ENCODE measurements at places on chromosomes 5 and 9.

- no peak for DNase-seq
Observed at GRCh38 chr9:76818271-76818670, 54.0 kb downstream of the PCA3 start.

- no peak for DNase-seq
Observed at GRCh38 chr5:112253478-112254250, 165.4 kb downstream of the EPB41L4A start.

DNA sequence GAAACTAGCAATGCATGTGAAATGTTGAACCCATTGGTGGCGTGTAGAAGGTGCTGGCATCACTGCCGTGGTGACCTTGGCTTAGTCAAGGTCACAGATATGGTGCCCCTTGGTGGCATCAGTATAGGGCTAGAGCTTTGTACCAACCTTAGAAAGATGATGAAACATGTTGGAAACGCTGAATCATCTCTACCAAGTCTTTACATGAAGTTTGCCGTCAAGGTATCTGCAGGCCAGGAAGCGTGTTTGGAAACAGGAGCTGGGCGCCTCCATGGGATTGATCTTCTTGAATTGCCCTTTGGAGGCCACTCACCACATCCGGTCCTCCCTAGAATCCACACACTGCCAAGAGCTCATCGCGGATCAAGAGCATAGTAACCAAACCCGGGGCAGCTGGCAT lies 16.9 kb upstream of the BOD1 start:
- no peak for DNase-seq

GRCh38 chr5:78286290-78286689 lies 8.2 kb downstream of the AP3B1 start:
- peak; percentile 38 for DNase-seq

- DNase-seq = no peak
Observed at GRCh38 chr9:18346745-18347144, 127.2 kb upstream of the ADAMTSL1 start.

DNA sequence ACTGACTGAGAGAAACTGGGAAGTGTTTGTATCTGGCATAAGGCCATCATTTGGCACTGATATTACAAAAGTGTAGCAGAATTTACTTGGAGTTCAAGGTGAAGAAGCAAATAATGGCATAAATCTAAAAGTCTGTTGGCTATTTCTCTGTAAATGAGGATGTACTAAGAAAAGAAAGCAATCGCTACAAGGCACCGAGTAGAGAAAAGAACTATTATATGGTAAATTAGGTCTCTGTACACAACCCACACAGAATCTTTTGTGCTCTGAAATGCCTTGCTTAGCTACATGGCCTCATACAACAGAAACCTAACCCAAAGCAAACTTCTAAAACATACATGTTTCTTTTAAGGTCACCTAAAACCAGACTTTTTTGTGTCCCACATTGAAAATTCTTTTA lies 290.1 kb upstream of the WWC1 start:
- DNase-seq = no peak

DNA sequence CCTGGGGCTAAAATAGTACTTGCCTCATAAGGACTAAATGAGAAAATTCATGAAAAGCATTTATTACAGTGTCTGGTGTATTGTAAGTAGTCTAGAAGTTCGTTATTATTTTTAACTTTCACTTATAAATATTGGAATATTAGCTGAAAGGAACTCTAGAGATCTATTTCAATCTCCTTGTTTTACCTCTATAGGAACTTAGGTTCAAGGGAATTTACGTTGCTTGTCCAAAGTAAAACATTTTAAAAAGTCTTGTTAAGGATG lies 55.5 kb downstream of the GARNL3 start:
- DNase-seq = no peak

GRCh38 chr5:56561-57290 lies 35.2 kb upstream of the PLEKHG4B start:
- no peak for DNase-seq

- no peak for DNase-seq
Observed at GRCh38 chr9:19788614-19789271, at the start of gene SLC24A2. Gene SLC24A2 (minus strand): TSS chr9:19789037.

- no peak for DNase-seq
Observed at GRCh38 chr5:172887692-172888091, 53.6 kb downstream of the ERGIC1 start.

- DNase-seq = no peak
Observed at GRCh38 chr9:9112001-9112720, 1312.6 kb upstream of the DMAC1 start.

DNA sequence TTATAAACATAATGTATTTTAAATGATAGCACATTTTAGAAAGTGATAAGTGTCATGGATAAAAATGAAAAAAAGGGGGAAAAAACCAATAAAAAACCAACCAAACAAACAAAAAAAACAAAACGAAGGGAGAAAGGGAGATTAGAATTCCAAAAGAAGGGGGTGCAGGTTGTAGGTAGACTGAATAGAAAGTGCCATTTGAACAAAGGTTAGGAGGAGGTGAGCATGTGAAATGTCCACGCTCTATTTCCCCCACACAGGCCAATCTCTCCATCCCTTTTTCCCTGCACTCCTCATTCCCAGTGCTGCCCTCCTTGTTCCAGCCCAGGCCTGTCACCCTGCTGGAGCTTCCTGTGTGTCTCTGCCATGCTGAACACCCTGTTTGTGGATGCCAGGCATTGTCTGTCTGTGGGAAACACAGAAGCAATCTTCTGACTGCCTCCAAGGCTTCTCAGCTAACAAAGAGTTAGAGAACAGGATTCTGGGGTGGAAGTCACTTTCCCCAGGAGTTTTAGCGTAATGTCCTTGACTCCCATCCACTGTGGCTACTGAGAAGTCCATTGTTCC lies 138.8 kb downstream of the ADAMTS16 start:
- no peak for DNase-seq

- no peak for DNase-seq
Observed at GRCh38 chr5:140927228-140927573, 1.1 kb downstream of the PCDHAC1 start.
